ENCODE measurements at places on chromosomes 16 and 17.

DNA sequence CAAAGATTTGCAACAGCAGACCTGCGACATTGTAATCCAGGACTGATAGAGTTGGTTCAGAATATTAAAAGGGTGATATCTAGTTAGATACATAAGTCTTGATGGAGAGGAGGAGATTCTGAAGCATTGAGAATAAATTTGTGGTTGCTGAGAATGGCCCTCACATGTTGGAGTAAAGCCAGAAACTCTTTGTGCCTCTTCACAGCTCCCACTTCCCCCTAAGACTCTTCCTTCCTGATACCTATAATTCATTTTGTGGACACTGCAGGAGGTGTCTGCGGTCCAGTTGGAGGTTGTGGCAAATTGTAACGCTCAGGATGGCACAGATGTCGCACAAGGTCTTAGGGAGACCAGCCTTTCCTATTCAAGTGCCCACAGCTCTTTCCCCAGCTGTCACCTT, 17.5 kb downstream of the WWOX start:
- DNase-seq: peak; percentile 3

DNA sequence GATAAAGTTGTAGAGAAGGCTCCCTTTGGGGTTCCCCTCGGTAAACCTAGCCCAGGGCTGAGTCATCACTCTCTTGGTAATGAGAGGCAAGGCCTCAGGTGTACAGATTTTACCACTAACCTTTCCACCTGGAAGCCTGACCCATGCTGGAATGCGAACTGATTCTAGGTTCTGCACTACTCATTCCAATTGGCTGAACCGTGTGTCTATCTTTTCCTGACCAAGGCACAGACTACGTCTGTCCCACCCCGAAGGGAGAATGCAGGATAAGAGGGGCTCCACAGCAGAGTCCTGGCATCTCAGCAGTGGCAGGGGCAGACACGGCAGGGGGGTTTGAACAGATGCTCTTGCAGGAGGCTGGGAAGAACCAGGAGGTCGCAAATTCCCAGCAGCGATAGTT, 65.4 kb upstream of the B4GALNT2 start:
- no peak for DNase-seq

DNA sequence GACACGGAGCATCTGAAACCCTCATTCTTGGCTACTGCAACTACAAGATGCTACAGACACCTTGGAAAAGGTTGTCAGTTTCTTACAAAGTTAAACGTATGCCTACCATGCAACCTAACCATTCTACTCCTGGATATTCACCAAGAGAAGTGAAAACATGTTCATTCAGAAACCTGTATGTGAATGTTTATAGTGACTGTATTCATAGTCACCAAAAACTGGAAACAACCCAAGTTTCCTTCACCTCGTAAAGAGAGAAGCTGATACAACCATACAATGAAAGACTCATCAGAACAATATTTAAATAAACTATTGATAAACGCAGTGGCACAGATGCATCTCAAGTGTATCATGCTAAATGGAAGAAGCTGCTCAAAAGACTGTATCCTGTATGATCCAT, 55.4 kb upstream of the CHMP6 start:
- DNase-seq: no peak

- no peak for DNase-seq
Measured at GRCh38 chr16:31085411-31085810, 3.3 kb downstream of the PRSS53 start.

DNA sequence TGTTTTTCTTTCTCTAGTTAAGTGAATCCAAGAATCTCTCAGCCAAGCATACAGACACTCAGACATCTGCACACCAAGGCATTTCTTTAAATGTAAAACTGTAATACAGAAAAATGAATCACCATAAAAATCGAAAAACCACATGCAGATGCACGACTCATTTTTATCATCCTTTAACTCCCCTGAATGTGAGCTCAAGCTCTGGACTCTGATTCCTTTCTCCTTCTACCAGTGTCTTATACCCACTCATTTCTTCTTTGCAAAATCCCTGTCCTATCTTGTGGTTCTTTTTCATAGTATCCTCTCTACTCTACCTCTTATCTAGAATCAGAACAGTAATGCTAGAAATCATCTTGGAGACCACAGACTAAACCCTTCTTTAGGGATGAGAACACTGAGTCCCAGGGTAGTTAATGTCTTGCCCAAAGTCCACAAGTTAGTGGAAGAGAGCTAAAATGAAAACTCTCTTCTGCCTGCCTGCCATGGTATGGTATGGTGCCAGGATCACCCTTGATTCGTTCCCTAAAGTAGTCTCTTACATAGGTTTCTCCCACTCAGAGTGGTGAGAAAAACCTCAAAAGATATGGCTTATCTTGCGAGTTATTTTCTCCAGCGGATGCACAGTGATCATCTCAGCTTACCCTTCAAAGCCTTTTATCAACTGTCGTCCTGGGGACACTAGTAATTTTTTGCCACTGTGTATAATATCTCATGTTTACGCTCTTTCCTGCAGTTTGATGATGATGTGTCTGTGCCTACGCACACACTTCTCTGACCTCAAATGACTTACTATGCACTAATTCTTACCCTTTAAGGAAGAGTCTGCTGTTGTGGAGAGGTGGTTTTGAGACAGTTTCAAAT, 30.2 kb downstream of the BRD7 start:
- no peak for DNase-seq

DNA sequence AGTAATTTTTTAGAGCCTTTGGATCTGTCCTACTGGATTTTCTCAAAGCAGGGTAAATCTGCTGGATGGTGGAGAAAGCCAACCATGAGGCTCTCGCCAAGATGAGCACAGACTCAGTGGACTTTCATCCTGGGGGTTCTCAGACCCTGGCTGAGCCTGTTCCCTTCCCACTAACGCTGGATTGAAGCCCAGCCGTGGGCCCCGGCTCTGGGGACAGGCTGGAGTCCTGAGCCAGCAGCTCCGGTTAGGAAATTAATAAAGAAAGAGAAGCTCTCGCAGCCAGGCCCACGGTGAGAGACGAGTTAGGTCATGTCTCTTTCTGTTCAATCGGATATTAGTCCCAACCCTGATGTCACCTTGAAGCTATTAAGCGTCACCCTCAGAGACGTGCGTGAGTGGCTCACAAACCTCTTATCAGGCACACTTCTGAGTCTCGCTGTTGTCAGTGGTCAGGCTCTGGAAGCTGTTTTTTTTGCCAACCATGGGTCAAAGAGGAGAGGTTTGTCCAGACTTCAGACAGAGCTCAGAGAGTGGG, 27.1 kb downstream of the MEOX1 start:
- DNase-seq: no peak

- peak; percentile 58 for DNase-seq
Measured at GRCh38 chr16:67845291-67846062, 1.3 kb upstream of the NUTF2 start.

DNA sequence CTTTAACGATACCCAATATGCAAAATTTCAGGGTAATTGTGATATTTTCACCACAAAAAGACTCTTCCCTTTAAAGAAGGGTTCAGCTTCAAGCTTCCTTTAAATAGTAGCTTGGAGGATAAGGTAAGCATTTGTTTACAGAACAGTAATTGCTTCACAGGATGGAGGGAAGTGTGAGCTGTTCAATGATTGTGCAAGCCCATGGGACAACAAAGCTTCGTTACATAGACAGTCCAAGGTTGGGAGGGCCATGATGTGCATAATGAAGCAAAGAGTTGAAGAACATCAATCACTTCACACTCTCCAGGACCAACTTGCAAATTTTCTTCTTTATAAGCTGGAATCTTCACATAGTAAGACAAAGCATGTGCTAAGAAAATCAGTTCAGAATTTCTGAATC, 145.0 kb upstream of the ASIC2 start:
- DNase-seq: no peak

DNA sequence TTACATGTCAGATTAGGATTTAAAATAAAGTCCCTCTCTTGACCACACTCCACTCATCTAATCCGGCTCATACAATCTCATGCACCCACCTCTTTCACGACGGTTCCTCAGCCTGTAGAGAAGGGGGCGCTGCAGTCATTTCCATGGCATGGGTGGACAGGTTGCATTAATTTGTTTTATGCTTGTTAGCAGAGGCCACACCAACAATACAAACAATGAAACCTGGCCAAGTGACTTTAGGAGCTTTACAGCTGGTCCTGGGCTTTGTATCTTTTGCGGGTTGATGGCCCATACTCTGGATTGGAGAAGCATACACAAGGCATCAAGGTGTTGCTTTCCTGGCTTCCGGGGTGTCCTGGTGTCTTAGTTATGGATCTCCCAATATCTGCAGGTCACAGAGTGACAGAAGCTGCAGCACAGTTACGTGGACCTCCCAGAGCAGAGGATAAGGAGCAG, 9.7 kb upstream of the SNF8 start:
- no peak for DNase-seq

- DNase-seq: no peak
Measured at GRCh38 chr16:50467943-50468748, 80.0 kb upstream of the NKD1 start.

DNA sequence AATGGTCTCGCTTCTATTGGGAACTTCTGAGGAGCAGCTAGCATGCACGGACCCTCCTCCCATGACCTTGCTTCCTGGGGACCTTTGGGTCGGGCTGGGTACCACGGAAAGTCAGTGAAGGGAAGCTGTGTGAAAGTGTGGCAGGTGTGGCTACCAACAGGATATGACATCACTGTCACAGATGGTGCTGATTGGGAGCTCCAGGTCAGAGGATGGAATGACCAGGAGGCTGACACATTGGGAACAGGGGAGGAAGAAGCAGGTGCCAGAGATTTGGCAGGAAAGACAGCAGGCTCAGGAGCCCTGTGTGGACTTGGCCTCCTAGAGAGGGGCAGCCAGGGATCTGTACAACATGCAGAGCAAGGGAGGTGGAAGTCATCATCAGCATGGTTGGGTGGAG, 34.0 kb downstream of the CPNE2 start:
- DNase-seq: no peak

GRCh38 chr16:66069587-66069986, 296.9 kb upstream of the CDH5 start:
- DNase-seq: no peak

- no peak for DNase-seq
Measured at GRCh38 chr16:58331024-58331707, 36.3 kb upstream of the PRSS54 start.

- no peak for DNase-seq
Measured at GRCh38 chr17:72984926-72985325, 107.6 kb downstream of the SLC39A11 start.

GRCh38 chr17:19005137-19005773, 691 bp upstream of the FAM83G start:
- DNase-seq: no peak
